ENCODE measurements at places on chromosomes 4 and X.
A peak's percentile ranks its signal among the peaks of the same experiment; 100 is the strongest.

GRCh38 chr4:113476800-113477199, 284.7 kb downstream of the CAMK2D start:
- DNase-seq = no peak

DNA sequence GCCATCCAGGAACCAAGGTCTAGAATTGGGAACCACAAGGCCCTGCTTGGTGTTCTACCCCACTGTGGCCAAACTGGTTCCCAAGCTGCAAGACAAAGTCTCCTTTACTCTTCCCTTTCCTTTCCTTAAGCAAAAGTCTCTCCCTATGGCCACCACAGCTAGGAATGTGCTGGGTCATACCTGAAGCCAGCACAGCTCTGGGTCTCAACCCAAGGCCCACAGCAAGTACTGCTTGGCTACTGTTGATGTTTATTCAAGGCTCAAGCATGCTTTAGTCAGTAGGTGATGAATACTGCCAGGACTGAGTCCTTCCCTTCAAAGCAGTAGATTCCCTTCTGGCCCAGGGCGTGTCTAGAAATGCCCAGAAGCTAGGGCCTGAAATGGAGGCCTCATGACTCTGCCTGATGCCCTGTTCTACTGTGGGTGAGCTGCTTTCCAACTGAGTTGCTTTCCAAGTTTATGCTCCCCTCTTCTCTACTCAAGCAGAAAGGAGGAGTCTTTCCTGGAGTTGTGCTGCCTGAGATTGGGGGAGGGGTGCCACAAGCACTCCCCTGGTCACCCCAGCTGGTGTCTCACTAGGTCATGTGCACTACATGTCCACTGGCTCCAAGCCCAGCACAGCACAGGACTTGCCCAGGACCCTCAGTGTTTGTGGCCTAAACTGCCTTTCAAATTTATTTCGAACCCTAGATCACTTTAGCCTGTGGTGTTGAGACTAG, 44.9 kb downstream of the STAP1 start:
- no peak for DNase-seq

DNA sequence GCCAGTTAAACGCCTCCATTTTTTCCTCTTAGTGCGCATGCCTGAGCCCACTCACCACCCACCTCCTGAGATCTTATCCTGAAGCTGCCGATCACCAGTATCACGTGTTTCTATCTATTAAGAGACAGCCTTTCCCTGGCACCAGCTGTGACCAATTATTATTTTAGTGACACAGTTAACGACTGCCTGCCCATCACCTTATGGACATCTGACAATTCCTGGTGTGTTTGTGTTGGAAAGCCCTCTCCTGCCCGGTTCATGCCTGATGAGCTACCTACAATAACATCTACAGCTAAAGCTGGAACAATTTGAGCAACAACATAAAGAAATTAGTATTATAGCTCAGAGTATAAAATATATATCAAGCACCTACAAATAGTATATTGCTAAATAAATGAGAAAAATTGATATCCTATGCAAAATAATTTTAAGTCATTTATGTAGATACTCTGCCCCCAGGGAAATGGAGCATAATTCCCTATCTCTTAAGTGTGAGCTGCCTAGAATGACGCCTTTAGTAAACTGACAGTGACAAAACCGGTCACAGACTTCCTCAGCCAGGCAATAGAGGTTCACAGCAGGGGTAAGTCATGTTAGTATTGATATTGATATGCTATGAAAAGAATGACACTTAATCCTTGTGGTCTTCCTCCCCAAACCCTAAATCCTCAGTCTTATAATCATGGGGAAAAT, 862.2 kb downstream of the TRAM1L1 start:
- no peak for DNase-seq

GRCh38 chrX:54824195-54824594, 16.6 kb downstream of the MAGED2 start:
- no peak for DNase-seq

GRCh38 chr4:7842384-7843279, 97.0 kb downstream of the AFAP1 start:
- DNase-seq = peak; percentile 86

- DNase-seq = no peak
Measured at GRCh38 chr4:38598489-38598888, 65.5 kb upstream of the KLF3 start.

DNA sequence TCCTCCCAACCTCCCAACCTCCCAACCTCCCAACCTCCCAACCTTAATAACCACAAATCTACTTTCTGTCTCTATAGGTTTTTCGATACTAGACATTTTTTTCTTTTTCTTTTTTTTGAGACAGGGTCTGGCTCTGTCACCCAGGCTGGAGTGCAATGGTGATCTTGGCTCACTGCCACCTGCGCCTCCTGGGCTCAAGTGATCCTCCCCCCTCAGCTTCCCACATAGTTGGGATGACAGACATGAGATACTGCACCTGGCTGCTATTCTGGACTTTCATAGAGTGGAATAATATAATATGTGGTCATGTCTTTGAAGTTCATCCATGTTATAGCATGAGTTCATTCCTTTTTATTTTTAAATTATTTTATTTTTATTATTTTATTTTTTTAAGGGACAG, 39.5 kb upstream of the ZFX start:
- DNase-seq = no peak

DNA sequence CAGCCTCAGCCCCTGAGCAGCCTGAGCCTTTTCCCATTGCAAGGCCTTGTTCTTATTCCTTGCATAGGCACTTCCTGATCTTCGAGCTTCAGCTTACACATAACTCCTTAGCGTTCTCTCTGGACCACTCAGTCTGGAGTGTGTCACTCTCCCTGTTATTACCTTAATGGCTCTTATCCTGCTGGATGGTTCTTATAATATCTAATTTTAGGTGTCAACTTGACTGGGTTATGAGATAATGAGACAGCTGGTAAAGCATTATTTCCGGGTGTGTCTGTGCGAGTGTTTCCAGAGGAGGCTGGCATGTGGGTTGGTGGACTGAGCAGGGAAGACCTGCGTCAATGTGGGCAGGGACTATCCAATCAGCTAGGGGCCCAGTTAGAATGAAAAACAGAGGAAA, 75.7 kb downstream of the HAUS3 start:
- DNase-seq = no peak

DNA sequence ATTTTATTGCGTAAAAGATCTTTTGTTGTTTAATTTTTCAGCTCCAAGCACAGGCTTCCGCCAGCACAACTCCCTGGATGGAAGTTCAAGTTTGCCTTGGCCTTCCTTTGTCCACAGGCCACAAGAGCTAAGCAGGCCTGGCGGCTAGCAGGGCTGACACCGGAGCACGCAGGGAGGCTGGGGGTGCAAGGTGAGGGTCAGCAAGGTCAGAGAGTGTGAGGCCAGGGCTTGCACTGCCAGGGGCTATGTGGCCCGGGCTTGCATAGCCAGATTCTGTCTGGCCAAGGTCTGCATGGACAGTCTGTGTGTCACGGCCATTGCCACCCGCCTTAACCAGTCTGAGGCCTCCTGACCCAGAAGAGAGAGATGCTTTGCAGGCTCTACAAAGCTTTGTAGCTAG, 123.9 kb downstream of the BCOR start:
- DNase-seq = no peak

DNA sequence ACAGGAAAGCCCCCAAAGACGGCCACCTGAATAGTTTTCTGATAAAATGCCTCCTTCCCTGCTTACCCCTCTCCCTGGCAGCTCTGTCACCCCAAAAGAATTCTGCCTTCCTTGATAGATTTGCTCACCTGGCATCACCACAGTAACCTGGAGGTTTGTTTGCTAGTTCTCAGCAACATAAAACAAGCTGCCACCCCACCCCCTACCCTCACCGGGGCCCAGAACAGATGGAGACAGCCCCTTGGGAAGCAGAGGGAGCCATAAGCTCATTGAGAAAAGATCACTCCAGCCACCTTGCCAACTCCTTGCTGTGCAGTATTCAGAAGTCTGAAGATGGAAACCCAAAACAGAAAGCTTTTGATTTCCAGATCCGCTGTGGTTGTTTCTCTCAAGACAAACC, 108.6 kb downstream of the DHX15 start:
- no peak for DNase-seq

DNA sequence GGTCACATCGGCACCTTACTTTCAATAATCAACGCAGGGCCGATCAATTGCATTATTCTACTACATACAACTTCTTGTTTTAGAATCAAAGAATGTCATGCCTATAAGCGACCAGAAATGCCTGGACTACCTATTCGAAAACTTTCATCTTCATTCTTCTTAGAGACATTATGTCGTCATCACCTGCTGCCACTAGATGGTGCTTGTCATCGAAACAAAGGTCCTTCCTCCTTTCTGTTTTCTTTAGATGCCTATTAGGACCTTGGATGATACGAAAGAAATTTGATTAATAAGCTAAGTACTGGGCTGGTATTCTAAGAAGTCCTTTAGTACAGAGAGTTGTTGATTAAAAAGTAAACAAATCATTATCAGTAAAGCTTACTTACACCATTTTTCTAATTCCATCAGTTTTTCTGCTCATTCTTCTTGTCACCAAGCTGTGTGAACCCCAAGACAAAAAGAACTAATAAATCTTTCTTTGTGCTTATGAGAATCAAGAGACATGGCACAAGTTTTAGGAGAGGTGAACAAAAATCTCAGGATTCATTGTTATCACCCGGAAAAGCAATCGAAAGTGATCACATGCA, 154.5 kb upstream of the SLC4A4 start:
- peak; percentile 46 for DNase-seq

DNA sequence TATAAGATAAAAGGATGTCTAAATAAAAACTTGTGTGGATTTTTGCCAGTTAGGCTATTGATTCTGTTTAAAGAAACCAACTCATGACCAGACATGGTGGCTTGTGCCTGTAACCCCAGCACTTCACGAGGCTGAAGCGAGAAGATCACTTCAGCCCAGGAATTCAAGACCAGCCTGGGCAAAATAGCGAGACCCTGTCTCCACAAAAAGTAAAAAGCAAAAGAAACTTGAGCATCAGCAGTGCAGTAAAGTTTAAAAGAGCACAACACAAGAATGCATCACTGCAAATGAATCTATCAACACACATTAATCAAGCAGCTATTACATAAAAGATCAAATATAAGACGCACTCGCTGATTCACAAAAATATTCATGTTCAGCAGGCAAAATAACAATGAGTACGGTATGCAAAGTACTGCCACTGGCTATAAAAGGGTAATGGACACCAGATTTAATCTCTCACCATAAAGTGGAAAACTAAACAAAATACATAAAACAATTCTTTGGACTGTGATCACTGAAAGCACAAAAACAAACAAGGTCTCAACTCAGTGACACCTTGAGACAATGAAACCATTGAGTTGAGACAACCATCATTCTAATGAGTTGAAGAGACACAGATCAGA, 41.3 kb downstream of the LRBA start:
- no peak for DNase-seq

- no peak for DNase-seq
Measured at GRCh38 chrX:151346931-151347543, 50.0 kb upstream of the VMA21 start.

GRCh38 chr4:24680746-24681448, 96.5 kb upstream of the DHX15 start:
- DNase-seq = no peak

DNA sequence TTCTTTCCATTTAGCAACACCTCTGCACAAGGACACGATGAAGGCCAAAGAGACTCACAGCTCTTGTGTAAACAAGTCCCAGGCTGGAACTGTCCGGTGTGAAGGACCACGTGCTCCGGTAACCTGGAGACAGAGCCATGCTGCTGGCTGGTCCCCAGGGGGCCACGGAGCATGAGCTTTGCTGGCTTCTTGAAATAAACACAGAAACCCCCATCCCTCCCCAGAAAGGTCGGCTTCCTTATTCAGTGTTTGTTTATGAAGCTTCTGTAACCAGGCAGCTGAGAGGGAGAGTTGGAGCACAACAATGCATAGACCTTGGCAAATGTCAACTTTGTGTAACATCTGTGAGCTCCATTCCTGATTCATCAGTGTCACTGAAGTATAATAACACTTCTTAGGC, 109.4 kb downstream of the GPR143 start:
- DNase-seq = no peak

DNA sequence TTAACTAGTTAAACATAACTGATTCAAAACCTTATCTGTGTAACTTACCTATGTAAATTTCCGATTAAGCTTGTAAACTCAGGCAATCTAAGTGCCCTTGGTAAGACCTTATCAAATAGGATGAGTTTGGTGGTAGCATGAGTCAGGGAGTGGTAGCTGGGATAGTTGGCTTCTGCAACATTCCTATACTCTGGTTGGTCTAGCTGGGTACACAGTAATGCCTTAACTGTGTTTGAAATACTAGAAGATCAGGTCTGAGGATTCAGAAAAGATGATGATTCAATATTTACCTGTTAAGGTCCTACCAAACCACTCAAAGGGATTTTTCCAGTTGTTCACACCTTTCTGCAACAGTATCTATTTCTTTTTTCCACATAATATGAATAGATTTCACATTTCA, 5.3 kb downstream of the YIPF7 start:
- no peak for DNase-seq

DNA sequence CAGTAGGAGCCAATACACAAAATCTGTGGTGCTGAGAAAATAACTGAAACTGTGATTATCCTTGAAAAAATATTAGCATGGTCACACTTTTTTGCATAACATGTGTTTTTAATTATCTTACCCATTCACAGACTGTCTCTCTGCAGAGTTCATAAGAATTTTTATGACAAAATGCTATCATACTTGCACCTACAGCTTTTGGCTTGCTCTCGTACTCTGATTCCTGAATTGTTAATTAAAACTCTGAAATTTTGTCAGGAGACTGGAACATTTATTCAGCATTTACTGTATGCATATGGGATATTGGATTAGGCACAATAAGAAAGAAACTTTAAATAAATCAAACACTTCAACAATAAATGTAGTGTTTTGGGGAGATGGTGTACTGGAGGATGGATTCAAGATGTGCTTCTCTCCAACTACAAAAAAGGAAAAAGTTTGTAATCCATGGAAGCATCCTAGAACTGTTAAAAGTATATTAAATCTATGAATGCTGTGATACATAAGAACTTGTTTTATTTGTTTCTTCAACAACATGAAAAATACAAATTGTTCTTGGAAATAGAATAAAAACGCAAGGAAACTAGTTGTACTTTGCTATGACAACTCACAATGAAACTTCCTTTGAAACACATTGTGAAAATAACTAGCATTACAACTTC, 260.5 kb downstream of the SPATA18 start:
- DNase-seq = no peak

DNA sequence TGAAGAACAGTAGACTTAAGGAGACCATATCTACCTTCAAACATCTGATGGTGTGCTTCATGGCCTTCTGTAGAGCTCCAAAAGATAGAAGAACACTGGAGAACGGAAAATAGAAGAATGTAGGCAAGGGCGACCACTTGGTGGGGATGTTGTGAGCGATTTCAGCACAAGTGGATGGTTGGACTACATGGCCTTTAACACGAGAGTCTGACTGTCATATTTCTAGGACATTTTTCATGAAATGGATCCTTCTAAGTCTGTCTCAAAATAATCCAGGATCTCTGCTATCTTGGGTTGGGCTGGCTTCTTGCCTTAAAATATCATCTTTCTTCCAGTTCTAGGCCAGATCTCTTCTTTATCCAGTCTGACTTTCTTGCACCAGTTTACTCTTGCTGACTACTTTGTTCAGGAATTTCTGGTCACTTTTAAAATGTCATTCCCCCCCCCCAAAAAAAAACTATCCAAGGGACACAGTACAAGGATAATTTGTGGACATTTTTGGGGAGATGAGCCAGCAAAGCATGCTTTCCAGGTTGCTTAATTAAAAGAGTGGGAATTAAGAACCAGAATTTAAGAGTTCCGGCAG, 1.2 kb upstream of the MID1IP1 start:
- peak; percentile 21 for DNase-seq
